ENCODE measurements at places on chromosomes 5 and 9.

GRCh38 chr9:83410701-83411100 is 127.5 kb downstream of the FRMD3 start:
- no peak for DNase-seq

DNA sequence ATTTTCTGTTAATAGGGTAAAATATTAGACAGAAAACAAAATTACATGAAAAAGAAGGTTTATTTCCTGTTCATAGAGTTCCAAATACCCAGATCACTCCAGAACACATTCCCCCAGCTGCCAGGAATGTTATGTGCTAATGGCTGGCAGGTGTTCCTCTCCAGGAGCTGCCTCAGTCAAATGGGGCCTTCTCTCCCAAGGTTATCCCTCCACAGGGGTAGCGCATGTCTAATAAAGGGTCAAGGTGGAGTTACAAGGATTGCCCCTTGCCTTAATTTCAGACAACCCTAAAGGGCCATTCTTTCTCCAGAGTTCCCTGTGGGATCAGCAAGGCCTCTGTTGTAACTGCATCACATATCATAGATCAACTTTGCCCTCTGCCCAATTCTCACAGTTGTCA is 148.6 kb upstream of the PLPPR1 start:
- DNase-seq = no peak

- no peak for DNase-seq
Measured at GRCh38 chr9:128420651-128421481, at the start of gene CERCAM. TSS of gene CERCAM (plus strand) at chr9:128420857. CDS start at chr9:128420878, 21 bp downstream.

GRCh38 chr9:130240410-130241197 is 25.0 kb upstream of the HMCN2 start:
- no peak for DNase-seq

All from stimulated activated CD8-positive, alpha-beta memory T cell treated with anti-CD3 and anti-CD28 coated beads, Interleukin-7, amount 100 ng/mL, for 1 hour (primary cell).